Sigmoid colon (tissue), 7 donors: ENCODE measurements at places on chromosomes 1 and 21. TPM values are rescaled to one million over a fixed set of nuclear protein-coding genes. Genes with fewer than 3 reads are reported as not detected.

DNA sequence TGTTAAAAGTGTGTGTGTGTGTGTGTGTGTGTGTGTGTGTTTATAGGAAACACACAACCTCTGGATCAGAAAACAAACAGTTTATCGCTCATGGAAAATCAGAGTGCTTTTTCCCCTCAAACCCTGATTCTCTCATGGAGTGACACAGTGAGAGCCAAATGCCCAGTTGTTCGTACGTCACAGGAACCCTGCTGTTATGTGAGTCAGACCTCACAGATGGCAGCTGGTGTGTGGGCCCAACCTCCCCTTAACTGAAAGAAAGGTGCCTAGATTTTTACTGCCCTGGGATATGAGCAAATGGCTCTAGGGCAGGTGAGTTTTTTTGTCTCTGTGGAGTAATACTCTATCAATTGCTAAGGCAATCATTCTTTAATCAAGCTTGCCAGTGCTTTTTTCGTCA lies 1788.1 kb downstream of the BRINP3 start:
- no peaks in the 10 kb centered on the region for H3K36me3 ChIP-seq
- no peak overlapping the region for H3K27ac ChIP-seq
- H3K4me1 ChIP-seq, result no peaks in the 10 kb centered on the region
- H3K4me3 ChIP-seq, result no peak overlapping the region

GRCh38 chr1:53368314-53369033 lies 40.6 kb upstream of the LRP8 start:
- no peaks in the 10 kb centered on the region for H3K4me1 ChIP-seq
- H3K27ac ChIP-seq, result no peak overlapping the region
- no peak overlapping the region for H3K4me3 ChIP-seq
- no peak for DNase-seq
- no peaks in the 10 kb centered on the region for H3K36me3 ChIP-seq

GRCh38 chr21:33070998-33071769 lies 1.2 kb downstream of the OLIG1 start:
- H3K36me3 ChIP-seq, result no peaks in the 10 kb centered on the region
- peak overlapping the region; percentile 36 for H3K4me3 ChIP-seq
- H3K4me1 ChIP-seq, result peaks cover 24% of the 10 kb centered on the region
- peaks cover 82% of the 10 kb centered on the region for H3K27me3 ChIP-seq
- H3K27ac ChIP-seq, result no peak overlapping the region

DNA sequence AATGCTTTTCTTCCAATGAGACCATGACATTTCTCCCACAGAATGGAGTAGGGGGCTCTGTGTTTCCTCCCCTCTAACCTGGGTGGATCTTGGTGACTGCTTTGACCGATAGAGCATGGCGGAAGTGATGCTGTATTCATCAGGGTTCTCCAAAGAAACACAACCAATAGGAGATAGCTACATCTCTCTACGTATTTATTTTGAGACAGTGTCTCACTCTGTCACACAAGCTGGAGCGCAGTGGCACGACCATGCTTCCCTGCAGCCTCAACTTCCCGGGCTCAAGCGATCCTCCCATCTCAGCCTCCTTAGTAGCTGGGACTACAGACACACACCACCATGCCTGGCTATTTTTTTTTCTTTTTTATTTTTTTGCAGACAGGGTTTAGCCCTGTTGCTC lies 29.5 kb upstream of the HNRNPU start:
- H3K36me3 ChIP-seq, result no peaks in the 10 kb centered on the region
- DNase-seq, result no peak
- no peak overlapping the region for H3K27ac ChIP-seq
- H3K4me3 ChIP-seq, result no peak overlapping the region

DNA sequence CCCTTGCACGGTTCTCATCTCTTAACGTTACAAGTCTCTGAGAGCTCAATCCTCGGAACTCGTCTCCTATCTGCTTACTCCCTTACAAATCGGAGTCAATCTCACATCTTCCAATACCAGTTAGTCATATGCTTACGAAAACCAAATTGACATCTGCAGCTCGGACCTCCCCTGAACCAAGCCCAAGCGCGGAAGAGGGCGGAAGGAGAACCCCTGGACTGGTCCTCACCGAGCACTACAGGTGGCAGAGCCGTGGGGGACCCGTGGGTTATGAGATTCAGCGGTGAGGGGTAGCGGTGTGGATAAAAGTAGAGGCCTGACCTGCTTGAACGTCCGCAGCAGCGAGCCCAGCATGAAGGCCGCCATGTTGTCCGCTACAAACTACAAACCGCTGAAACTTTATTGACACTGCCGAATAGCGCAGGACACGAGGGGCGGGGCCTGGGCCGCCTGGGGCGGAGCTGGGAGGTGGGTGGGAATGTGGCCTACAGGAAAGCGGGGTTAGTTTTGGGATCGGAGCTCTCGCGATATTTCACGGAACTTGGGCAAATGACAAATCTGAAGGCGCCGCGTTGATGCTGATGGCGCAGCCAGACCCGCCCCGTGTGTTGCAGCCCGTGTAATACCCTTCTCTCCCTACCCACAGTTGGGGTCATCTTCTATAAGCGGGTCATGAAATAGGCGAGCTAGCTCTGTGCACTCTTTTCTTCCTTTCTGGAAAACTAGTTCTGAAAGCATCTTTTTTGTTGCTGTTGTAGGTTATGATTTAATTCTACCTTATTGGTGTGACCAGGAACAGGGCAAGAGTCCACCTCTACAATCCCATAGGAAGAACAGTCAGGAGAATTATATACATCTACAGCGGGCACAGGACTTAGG lies at the start of gene MRPS14:
Gene MRPS14, minus strand, starts transcription at position 383 of the 879 bp plus-strand sequence. Its CDS starts 17 bp downstream, at position 366.
- DNase-seq, result peak; percentile 99
- peaks cover 14% of the 10 kb centered on the region for H3K4me1 ChIP-seq
- peak within 1 kb of the TSS; percentile 85 for H3K27ac ChIP-seq
- no peaks in the 10 kb centered on the region for H3K27me3 ChIP-seq

DNA sequence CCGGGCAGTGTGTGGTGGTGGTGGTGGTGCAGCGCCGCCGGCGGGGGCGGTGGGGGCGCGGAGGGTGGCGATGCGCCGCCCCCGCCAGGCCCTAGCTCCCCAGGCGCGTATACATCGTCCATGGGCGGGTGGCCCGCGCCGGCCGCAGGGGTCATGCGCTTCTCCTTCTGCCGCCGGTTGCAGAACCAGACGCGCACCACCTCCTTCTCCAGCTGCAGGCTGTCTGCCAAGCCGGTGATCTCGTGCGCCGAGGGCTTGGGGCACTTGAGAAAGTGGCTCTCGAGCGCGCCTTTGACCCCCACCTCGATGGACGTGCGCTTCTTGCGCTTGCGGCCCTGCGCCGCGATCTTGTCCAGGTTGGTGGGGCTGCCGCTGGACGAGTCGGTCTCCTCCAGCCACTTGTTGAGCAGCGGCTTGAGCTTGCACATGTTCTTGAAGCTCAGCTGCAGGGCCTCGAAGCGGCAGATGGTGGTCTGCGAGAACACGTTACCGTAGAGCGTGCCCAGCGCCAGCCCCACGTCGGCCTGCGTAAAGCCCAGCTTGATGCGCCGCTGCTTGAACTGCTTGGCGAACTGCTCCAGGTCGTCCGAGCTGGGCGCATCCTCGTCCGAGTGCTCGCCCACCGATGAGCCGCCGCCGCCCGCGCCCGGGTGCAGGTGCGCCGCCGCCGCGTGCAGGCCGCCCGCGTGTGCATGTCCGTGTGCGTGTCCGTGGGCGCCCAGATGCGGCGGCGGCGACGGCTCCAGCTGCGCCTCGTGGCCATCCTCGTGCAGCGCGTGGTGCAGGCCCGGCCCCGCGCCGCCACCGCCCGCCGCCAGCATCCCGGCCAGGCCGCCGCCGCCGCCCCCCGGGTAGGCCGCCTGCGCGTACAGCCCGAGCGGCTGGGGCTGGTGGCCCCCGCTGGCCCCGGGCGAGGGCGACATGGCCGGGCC lies 926 bp downstream of the POU3F1 start:
- H3K4me1 ChIP-seq, result peaks cover 35% of the 10 kb centered on the region
- DNase-seq, result no peak
- peaks cover 53% of the 10 kb centered on the region for H3K27me3 ChIP-seq
- H3K27ac ChIP-seq, result no peak overlapping the region
- H3K36me3 ChIP-seq, result no peaks in the 10 kb centered on the region
- H3K4me3 ChIP-seq, result no peak overlapping the region

- no peak overlapping the region for H3K4me3 ChIP-seq
- peaks cover 69% of the 10 kb centered on the region for H3K4me1 ChIP-seq
- H3K27me3 ChIP-seq, result no peaks in the 10 kb centered on the region
- DNase-seq, result peak; percentile 69
Observed at GRCh38 chr1:210262167-210262896, 29.7 kb downstream of the SERTAD4 start.

- H3K36me3 ChIP-seq, result no peaks in the 10 kb centered on the region
- no peaks in the 10 kb centered on the region for H3K27me3 ChIP-seq
- no peaks in the 10 kb centered on the region for H3K4me1 ChIP-seq
- no peak overlapping the region for H3K4me3 ChIP-seq
- no peak overlapping the region for H3K27ac ChIP-seq
- DNase-seq, result no peak
Observed at GRCh38 chr1:211013346-211014240, 120.4 kb downstream of the KCNH1 start.

DNA sequence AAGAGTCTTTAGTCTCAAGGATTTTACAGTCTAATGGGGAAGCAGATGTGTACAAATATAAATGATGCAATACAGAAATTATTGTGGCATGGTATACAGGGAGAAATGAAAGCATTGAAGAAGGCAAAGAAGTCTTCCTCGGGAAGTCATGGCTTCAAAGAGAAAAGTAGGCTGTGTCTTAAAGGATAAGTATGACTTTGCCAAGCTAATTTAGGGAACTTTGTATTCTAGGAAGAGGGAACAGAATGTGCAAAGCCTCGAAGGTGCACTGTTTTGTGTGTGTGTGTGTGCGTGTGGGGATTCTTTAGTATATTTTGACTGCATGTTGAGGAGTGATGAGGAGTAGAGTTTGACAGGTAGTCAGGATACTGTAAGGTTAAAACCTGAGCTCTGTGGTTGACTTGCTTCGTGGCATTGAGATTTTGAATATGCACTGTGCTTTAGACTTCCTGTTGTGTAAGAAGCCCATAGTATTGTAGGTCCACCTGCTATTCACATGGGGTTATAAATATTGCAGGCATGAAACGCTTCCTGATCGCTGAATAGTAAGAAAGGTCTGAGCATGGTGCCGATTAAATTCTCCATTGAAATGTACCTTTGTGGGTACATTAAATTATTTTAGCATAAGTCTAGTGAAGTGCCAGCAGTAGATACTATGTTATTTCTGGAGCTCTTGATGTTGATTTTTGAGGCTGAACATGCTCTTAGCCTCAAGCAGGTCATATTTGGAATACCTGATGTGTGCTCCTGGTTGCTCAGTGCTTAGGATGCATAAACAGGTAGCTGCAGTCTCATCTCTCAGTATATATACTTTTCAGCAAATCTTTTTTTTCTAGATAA lies 8.0 kb downstream of the SMAP2 start:
- no peaks in the 10 kb centered on the region for H3K36me3 ChIP-seq
- peaks cover 34% of the 10 kb centered on the region for H3K4me1 ChIP-seq
- no peak overlapping the region for H3K27ac ChIP-seq
- H3K27me3 ChIP-seq, result no peaks in the 10 kb centered on the region
- DNase-seq, result no peak

DNA sequence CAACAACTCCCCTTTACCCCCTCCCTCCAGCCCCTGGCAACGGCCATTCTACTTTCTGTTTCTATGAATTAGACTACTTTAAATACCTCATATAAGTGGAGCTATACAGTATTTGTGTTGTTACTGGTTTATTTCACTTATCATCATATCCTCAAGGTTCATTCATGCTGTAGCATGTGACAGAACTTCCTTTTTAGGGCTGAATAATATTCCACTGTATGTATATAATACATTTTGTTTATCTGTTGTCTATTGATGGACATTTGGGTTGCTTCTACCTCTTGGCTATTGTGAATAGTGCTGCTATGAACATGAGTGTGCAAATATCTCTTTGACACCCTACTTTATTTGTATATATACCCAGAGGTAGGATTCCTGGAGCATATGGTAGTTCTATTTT lies 2.2 kb downstream of the NHLH1 start:
- H3K27ac ChIP-seq, result no peak overlapping the region
- no peak for DNase-seq
- no peak overlapping the region for H3K4me3 ChIP-seq

GRCh38 chr21:36306872-36307534 lies 13.0 kb upstream of the MORC3 start:
- no peak overlapping the region for H3K27ac ChIP-seq
- no peaks in the 10 kb centered on the region for H3K36me3 ChIP-seq
- H3K27me3 ChIP-seq, result no peaks in the 10 kb centered on the region
- no peak for DNase-seq
- H3K4me1 ChIP-seq, result no peaks in the 10 kb centered on the region

The AGBL4 gene
- polyA plus RNA-seq, result not detected

The ADAMTSL4 gene
- 14.0 TPM for polyA plus RNA-seq

The FUCA1 gene
- 83.1 TPM for polyA plus RNA-seq

The BNIPL gene
- polyA plus RNA-seq, result not detected

The DMBX1 gene
- not detected for polyA plus RNA-seq

The EXO1 gene
- 1.6 TPM for polyA plus RNA-seq

The NHLH2 gene
- not detected for polyA plus RNA-seq

The PHTF1 gene
- 4.2 TPM for polyA plus RNA-seq

The FAM3B gene
- not detected for polyA plus RNA-seq
